Activated naive CD8-positive, alpha-beta T cell treated with anti-CD3 and anti-CD28 coated beads, Interleukin-2, amount 50 U/mL, for 24 hours (primary cell): ENCODE measurements at places on chromosomes 6 and 20.

DNA sequence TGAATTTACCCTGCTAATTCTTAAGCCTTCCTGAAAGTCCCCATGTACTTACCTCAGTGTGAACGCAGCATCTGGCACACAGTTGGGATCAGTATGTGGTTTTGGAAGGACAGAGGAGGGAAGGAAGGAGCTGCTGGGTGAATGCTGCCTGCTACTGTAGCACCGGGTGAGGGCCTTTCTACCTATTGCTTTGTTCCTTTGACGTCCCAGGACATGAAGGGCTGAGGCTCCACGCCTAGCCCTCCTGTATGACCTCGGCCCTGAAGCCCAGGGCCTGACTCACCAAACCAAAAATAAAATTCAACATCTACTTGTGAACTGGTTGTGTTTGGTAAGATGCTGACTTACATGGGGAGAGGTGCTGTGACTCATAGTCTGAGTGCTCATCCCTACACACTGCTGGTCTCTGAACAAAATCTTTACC, 51.1 kb downstream of the ARID1B start:
- H3K27ac ChIP-seq = peak overlapping the region; percentile 6
- H3K36me3 ChIP-seq = peaks cover 23% of the 10 kb centered on the region
- H3K27me3 ChIP-seq = no peaks in the 10 kb centered on the region
- DNase-seq = no peak

- H3K4me1 ChIP-seq = peaks cover 11% of the 10 kb centered on the region
- H3K36me3 ChIP-seq = no peaks in the 10 kb centered on the region
- H3K4me3 ChIP-seq = no peak overlapping the region
- DNase-seq = no peak
Measured at GRCh38 chr20:51731731-51732095, 36.5 kb downstream of the ATP9A start.

- H3K4me3 ChIP-seq = no peak overlapping the region
- H3K27me3 ChIP-seq = peaks cover 24% of the 10 kb centered on the region
- no peak for DNase-seq
- H3K27ac ChIP-seq = no peak overlapping the region
- no peaks in the 10 kb centered on the region for H3K36me3 ChIP-seq
- H3K4me1 ChIP-seq = peaks cover 7% of the 10 kb centered on the region
Measured at GRCh38 chr6:166643891-166644590, 17.0 kb upstream of the RPS6KA2 start.

GRCh38 chr20:6919792-6920468, 152.4 kb downstream of the BMP2 start:
- no peaks in the 10 kb centered on the region for H3K4me1 ChIP-seq
- DNase-seq = no peak
- H3K27me3 ChIP-seq = no peaks in the 10 kb centered on the region
- H3K27ac ChIP-seq = no peak overlapping the region
- no peak overlapping the region for H3K4me3 ChIP-seq
- H3K36me3 ChIP-seq = no peaks in the 10 kb centered on the region

- no peak overlapping the region for H3K27ac ChIP-seq
- H3K36me3 ChIP-seq = no peaks in the 10 kb centered on the region
- H3K4me1 ChIP-seq = peaks cover 4% of the 10 kb centered on the region
- H3K27me3 ChIP-seq = peaks cover 6% of the 10 kb centered on the region
Measured at GRCh38 chr20:3431109-3431508, 23.6 kb upstream of the DNAAF9 start.

DNA sequence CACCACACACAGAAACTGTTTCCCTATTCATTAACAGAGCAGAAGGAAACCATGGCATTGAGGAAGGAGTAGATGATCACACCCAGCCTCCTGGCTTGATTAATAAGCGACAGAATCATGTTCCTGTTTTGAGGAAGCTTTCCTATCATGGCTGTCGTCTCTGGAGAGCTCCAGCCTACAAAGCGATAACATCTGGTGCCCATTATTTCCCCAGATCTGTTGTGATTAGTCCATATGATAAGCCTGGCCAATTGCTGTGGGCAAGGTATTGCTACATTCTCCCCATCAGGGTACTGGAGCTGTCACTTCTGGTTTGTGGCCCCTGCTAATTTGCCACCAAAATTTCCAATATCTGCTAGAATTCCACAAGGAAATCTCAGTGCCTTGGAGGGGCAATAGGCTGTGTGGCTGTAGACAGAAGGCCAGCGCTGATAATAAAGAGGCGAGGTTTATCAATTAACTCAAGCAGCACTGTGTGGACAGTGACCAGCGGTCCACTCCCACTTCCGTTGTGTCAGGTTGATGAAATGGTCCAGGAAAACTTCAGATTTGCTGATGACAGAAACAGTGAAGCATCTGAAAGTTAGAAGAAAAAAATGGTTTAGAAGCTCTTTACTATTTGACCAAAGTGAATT, 66.4 kb downstream of the OLIG3 start:
- H3K36me3 ChIP-seq = no peaks in the 10 kb centered on the region
- H3K27me3 ChIP-seq = no peaks in the 10 kb centered on the region
- DNase-seq = no peak
- no peak overlapping the region for H3K4me3 ChIP-seq

DNA sequence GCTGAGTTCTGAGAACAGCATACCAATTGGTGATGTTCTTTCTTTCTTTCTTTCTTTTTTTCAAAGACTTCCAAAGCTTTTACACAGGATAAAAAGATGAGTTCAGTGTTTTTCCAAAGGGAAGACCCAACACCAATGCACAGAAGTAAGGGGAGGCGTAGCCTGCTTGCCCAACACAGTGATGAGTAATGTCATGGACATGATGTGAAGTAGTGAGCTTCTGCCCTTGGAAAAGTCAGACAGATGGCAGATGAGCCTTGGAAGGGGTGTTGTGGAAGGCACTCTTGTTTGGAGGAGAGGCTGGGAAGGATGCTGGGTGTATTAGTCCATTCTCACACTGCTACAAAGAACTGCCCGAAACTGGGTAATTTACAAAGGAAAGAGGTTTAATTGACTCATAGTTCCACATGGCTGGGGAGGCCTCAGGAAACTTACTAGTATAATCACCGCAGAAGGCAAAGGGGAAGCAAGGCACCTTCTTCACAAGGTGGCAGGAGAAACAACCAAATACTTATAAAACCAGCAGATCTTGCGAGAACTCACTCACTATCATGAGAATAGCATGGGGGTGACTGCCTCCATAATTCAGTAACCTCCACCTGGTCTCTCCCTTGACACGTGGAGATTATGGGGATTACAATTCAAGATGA, 12.6 kb downstream of the LRP11 start:
- peaks cover 4% of the 10 kb centered on the region for H3K27me3 ChIP-seq
- peaks cover 14% of the 10 kb centered on the region for H3K4me1 ChIP-seq
- H3K36me3 ChIP-seq = no peaks in the 10 kb centered on the region
- H3K27ac ChIP-seq = no peak overlapping the region
- no peak for DNase-seq

GRCh38 chr6:95548188-95548786, 29.0 kb upstream of the MANEA start:
- no peaks in the 10 kb centered on the region for H3K4me1 ChIP-seq
- H3K36me3 ChIP-seq = no peaks in the 10 kb centered on the region
- no peak for DNase-seq

- DNase-seq = peak; percentile 71
- H3K36me3 ChIP-seq = no peaks in the 10 kb centered on the region
- peaks cover 30% of the 10 kb centered on the region for H3K27me3 ChIP-seq
- peak overlapping the region; percentile 67 for H3K4me3 ChIP-seq
Measured at GRCh38 chr20:34215711-34216381, 25.4 kb upstream of the ASIP start.

DNA sequence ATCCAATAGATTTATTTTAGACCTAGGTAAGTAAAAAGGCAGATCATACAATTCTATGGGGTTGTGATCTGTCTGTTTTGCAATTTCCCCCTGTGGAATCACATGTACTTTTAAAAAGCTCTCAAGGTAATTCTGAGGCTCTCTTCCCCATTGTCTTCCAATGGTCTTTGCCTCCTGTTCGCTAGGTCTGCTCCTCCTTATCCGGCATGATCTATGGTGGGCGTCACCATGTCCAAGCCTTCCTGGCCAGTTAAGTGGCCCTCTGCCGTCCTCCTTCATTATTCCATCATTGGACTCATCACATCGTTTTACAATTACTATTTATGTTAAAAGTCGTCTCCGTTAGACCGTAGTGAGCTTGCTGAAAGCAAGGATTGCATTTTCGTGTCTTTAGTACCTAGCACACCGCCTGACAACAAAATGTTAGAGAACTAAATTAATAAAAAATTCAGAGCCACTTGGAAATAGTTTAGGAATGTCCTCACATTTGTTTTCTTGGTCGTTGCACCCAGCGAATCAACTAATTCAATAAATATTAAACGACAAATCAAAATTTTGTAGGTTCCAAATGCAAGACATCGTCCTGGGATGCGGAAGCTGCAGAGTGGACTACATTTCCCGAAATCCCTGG, 2.2 kb upstream of the STXBP5 start:
- H3K27ac ChIP-seq = peak overlapping the region; percentile 97
- peak; percentile 21 for DNase-seq
- peaks cover 36% of the 10 kb centered on the region for H3K4me1 ChIP-seq
- no peaks in the 10 kb centered on the region for H3K36me3 ChIP-seq
- peaks cover 1% of the 10 kb centered on the region for H3K27me3 ChIP-seq

- DNase-seq = no peak
- peaks cover 29% of the 10 kb centered on the region for H3K4me1 ChIP-seq
- no peak overlapping the region for H3K27ac ChIP-seq
- no peaks in the 10 kb centered on the region for H3K27me3 ChIP-seq
- H3K36me3 ChIP-seq = peaks cover 30% of the 10 kb centered on the region
Measured at GRCh38 chr6:26377719-26378118, 5.2 kb upstream of the BTN2A2 start.

DNA sequence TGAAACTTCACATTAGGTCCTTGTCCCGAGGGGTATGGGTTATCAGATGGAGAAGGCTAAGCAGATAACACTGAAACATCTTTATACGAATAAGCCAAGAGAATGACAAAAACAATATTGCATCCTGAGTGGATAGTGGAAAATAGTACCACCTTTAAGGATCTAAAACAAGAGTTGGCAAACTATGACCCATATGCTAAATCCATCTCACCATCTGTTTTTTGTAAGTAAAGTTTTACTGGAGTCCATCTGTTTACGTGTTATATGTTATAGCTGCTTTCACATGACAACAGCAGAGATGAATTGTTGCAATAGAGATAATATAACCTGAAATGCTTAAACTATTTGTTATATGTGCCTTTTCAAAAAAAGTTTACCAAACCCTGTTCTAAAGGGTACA, 76.1 kb upstream of the TRDN start:
- no peaks in the 10 kb centered on the region for H3K27me3 ChIP-seq
- DNase-seq = no peak
- no peak overlapping the region for H3K27ac ChIP-seq
- no peaks in the 10 kb centered on the region for H3K4me1 ChIP-seq
- no peaks in the 10 kb centered on the region for H3K36me3 ChIP-seq

- DNase-seq = no peak
- H3K27me3 ChIP-seq = peaks cover 38% of the 10 kb centered on the region
- H3K27ac ChIP-seq = no peak overlapping the region
- no peak overlapping the region for H3K4me3 ChIP-seq
- no peaks in the 10 kb centered on the region for H3K4me1 ChIP-seq
- H3K36me3 ChIP-seq = peaks cover 6% of the 10 kb centered on the region
Measured at GRCh38 chr20:25187635-25188034, 7.9 kb upstream of the ENTPD6 start.

- H3K4me3 ChIP-seq = peak overlapping the region; percentile 30
- no peaks in the 10 kb centered on the region for H3K36me3 ChIP-seq
- peaks cover 26% of the 10 kb centered on the region for H3K4me1 ChIP-seq
- H3K27ac ChIP-seq = peak overlapping the region; percentile 79
- H3K27me3 ChIP-seq = no peaks in the 10 kb centered on the region
Measured at GRCh38 chr6:148835920-148836441, 89.2 kb downstream of the UST start.

- no peak overlapping the region for H3K4me3 ChIP-seq
- DNase-seq = no peak
- no peaks in the 10 kb centered on the region for H3K4me1 ChIP-seq
- no peaks in the 10 kb centered on the region for H3K27me3 ChIP-seq
- H3K36me3 ChIP-seq = no peaks in the 10 kb centered on the region
Measured at GRCh38 chr6:100163035-100163434, 169.0 kb upstream of the MCHR2 start.

- H3K27me3 ChIP-seq = peaks cover 72% of the 10 kb centered on the region
- H3K27ac ChIP-seq = no peak within 1 kb of the TSS
- H3K4me1 ChIP-seq = peaks cover 5% of the 10 kb centered on the region
- H3K36me3 ChIP-seq = no peaks in the 10 kb centered on the region
- DNase-seq = peak; percentile 62
Measured at GRCh38 chr20:49482621-49483017, at the start of gene KCNB1. Gene KCNB1, minus strand, starts transcription at chr20:49482668. Its CDS starts 188 bp downstream, at chr20:49482480.

- no peak overlapping the region for H3K4me3 ChIP-seq
- no peaks in the 10 kb centered on the region for H3K36me3 ChIP-seq
- H3K4me1 ChIP-seq = no peaks in the 10 kb centered on the region
- DNase-seq = peak; percentile 26
Measured at GRCh38 chr6:8219352-8219943, 117.1 kb upstream of the EEF1E1 start.

DNA sequence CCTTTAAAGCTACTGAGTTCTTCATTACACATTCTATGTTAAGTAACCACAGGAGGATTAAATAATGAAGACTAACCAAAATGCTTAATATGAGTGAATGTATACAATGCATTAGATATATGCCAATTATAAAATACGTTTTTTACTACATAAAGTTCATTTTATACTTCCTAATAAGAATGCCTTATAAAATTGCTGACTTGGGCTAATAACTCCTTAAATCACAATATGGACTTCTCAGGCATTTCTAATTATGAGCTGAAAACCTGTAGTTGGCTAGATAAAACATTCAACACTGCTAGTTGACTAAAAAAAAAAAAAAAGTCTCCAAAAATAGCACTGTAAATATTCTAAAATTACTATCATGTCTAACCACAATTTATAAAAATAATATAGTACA, 11.8 kb downstream of the MAN1A1 start:
- DNase-seq = no peak
- H3K4me1 ChIP-seq = peaks cover 41% of the 10 kb centered on the region
- peaks cover 27% of the 10 kb centered on the region for H3K36me3 ChIP-seq
- no peak overlapping the region for H3K27ac ChIP-seq

DNA sequence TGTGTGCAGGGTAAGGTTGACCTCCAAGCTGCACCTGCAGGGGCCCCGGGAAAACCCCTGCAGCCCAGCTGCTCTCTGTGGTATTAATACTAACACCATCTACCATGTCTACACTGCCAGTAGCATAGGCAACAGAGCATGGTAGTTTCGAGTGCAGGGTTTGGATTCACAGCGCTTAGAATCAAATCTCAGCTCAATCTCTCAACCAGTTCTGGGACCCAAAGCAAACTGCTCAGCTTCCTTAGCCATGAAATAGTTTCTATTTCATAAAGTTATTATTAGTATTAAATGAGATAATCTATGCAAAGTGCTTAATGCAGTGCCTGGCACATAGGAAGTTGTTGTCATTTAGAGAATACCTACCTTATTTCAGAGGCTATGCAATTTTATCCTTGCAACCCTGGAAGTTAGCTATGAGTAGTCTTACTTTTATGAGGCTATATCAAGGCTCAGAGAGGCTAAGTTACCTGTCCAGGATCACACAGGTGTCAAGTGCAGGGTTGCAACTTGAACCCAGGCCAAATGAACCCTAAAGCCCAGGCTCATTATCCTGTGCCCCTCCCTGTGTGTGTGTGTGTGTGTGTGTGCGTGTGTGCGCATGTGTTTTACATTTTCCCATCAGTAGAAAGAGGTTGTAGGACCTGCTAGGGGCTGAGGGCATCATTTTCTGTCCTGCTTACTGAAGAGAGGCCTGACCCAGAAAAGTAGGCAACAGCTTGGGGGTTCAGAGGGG, 27.6 kb upstream of the MRPS18A start:
- peaks cover 8% of the 10 kb centered on the region for H3K27me3 ChIP-seq
- H3K36me3 ChIP-seq = no peaks in the 10 kb centered on the region
- H3K4me3 ChIP-seq = no peak overlapping the region
- H3K27ac ChIP-seq = no peak overlapping the region
- peaks cover 7% of the 10 kb centered on the region for H3K4me1 ChIP-seq

GRCh38 chr6:4901386-4902061, 102.3 kb downstream of the RPP40 start:
- DNase-seq = no peak
- H3K4me1 ChIP-seq = peaks cover 20% of the 10 kb centered on the region
- H3K27ac ChIP-seq = no peak overlapping the region
- H3K4me3 ChIP-seq = no peak overlapping the region
